ENCODE measurements at places on chromosomes 2 and 18.

DNA sequence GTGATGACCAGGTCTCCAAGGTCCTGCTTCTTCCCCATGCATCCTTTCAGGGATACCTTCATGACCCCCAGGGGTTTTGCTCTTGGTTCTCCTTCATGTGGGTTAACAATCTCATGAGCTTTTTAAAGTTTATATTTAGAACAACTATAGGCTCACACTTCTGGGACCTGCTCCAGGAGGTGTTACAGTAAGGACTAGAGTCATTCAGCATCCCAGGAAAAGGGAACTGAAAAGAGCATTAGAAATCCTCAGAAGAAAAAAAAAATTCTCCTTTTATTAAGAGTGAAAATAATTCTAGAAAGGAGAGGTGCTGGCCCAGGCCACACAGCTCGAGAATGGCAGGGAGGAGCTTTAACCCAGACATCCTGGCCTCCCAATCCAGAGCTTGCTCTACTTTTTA, 66.5 kb downstream of the SETBP1 start:
- DNase-seq = no peak

DNA sequence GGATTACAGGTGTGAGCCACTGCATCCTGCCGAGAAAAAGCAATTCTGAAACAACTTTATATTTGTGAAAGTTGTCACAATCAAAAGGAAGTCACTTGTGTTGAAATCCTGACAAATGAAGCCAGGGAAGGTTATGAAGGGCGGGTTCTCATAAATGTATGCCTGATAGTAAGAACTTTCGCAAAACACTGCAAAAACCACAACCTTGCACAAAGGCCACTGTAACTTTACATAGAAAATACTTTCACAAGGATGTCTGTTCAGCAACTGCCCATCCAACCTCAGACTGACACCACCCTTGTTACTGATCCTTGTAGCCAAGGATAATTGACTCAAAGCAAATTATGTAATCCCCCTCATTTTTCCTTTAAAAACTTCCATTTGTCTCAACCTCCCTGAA, 90.6 kb downstream of the SLC4A3 start:
- DNase-seq = no peak

DNA sequence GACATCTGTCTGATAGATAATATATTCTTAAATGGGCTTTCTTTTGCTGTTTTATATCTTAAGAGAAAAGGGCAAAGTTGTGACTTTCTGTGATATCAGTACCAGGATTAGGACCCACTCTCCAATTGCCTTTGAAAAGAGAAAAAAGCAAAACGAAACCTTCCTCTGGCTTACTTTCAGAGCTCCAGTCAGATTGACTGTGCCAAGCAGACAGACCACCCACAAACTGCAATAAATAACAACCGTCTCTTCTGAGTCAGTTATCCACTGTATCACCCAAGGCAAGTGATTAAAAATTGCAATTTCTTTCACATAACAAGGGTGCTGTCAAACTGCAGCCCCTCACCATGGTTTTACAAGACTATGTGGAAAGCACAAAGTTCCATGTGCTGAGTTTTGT, 230.5 kb upstream of the SETBP1 start:
- no peak for DNase-seq

- no peak for DNase-seq
Observed at GRCh38 chr2:143564419-143564818, 435.2 kb downstream of the ARHGAP15 start.

DNA sequence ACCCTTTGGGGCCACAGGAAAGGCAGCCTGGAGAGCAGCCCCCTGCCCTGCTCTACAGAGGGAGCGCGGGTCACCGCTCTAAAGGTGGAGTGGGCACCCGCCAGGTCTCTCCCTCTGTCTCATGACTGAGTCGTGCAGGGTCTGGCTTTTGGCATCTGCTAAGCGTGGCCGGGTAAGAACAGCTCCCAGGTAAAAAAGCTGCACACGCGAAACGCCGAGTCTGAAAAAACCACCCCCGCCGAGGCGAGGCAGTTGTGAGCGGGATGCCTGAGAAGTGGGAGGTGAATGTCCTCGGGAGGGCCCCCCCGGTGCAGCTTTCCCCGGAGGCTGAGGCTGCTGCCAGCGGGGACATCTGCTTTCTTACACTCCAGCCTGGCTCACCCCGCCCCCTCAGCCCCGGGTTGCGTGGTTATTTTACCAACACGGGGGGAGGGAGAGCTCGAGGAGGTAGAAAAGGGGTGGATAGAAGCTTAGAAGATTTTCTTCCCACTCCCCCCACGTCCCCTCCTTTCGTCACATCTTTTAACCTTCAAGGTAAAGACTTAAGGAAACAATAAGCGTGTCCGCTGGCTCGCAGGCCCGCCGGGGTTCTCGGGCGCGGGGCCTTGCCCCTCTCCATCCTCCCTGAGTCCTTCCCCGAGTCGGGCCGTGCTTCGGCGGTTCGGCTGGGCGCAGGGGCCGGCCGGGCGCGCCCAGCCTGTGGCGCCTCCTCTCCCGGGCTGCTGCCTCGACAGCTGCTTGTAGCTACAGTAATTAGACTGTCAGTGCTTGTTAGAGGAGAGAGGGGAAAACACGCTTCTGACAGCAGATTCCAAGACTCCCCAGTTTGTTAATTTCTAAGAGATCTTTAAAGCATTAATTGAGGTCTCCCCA, 70.6 kb upstream of the PSMD14 start:
- peak; percentile 52 for DNase-seq

- DNase-seq = no peak
Observed at GRCh38 chr2:15861898-15862297, 78.5 kb upstream of the MYCN start.

GRCh38 chr2:234403074-234403473, 93.8 kb downstream of the ARL4C start:
- DNase-seq = no peak

GRCh38 chr2:64807417-64807816, 153.7 kb upstream of the SERTAD2 start:
- peak; percentile 34 for DNase-seq

DNA sequence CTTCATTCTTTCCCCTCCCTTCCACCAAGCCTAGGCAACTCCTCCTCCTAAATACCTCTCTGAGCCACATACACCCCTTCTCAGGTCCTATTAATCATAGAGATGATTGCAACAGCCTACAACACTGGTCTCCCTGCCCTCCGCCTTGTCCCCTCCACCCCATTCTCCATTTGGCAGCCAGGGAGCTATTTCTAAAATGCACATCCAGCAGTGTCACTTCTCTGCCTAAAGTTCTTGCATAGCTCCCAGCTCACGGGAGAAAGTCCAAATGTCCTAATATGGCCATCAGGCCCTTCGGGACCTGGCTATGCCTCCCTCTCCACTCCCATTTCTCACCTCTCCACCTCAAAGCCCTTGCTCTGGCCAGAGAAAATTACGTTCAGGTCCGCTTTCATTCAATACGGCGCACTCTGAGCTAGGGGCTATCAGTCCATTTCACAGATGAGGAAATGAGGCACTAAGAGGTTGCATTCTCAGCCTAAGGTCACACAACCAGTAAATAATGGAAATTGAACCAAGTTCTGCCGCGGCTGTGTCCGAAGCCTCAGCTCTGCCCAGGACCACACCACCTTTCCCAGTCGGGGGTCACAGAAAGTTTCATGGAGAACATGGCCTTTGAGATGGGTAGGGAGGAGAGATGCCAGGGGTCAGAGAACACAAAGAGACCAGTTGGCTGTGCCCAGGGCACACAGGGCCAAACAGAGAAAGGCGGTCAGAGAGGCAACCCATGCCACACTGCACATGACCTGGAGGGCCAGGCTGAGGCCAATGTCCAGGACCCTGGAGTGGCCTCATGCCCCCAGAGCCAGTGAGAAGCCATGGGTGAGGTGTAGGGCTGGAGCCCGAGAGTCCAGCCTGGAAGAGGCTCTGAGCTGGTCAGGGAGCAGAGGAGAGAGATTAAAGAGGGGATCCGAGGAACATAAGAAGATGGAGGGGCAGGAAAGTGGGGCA, 72.8 kb downstream of the TNS1 start:
- DNase-seq = no peak

GRCh38 chr18:21725201-21725600, 15.4 kb upstream of the MIB1 start:
- no peak for DNase-seq

DNA sequence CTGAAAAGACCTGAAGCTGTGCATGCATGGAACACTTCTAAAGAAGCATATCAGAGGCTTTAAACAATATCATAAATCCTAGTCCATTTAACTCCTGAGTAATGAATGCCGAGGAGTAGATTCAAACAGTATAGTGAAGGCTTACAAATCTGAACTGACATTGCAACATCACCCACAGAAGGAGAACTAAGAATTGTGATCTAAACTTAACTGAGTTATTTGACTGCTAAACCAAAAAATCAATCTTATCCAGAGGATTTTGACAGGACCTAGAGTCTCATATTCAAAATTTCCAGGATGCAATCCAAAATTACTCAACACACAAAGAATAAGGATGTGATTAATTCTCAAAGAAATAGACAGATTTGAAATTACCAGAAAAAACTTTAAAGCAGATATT, 181.0 kb downstream of the SLC39A10 start:
- no peak for DNase-seq

DNA sequence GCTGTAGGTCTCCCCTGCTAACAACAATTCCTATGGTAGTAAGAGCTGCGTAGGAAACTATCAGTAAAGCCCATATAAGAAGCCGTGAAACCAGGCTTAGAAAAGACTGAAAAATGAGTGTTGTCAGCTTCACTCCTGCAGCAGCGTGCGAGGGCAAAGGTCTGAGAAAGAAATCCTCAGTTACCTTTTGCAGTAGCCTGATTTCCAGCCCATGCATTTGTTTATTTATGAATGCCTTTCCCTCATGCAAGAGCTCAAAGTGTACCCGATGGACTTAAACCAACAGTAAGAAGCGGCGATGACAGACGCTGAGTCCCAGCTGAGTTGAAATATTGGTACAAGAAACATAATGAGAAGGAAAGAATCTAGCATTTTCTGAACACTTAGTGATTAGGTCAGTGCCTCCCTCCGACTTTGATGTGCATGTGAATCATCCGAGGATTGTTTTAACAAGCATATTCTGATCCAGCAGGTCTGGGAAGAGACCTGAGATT, 15.0 kb upstream of the POLI start:
- DNase-seq = no peak

DNA sequence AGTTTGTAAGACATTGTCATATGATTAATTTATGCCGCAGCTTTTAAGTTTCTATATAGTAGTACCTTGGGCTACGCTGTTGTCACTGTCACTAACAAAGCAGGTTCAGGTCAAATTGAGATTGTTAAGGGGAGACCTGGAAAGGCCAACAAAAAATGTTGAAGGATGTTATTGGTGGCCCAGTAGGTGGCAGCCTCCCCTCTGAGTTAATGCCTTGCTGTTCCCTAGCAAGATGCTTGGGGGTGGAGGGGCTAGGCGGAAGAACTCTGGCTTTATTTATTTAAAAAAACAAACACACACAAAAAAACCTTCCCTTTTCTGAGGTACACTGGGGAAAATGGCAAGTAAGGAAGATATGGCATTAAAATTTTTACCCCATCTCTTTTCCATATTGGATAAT, 128.3 kb upstream of the ATP5MC3 start:
- DNase-seq = peak; percentile 21
